ENCODE measurements at places on chromosomes 11 and 22.
A peak's percentile ranks its signal among the peaks of the same experiment; 100 is the strongest.

- DNase-seq = no peak
Observed at GRCh38 chr22:49961601-49962011, 1.0 kb downstream of the PIM3 start.

GRCh38 chr11:70061734-70062133 is 16.4 kb upstream of the ANO1 start:
- no peak for DNase-seq

DNA sequence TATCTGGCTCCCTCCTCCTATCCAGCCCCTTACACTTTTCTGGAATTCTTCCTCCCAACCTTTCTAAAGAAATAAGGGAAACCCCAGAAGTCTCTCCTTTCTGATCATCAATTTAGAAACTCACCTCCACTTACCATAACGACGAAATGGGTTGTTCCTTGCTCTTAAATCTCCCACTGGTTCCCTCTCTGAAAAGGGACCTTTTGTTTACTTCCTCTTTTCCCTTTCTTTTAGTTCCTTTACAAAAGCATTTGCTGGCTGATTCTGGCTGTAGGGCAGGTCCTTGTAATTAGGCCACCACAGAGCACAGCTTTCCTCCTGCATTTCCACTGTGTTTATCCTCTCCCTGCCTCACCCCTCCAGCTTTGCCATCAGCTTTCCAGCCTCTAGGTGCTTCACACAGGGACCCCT is 12.0 kb downstream of the JAML start:
- no peak for DNase-seq

DNA sequence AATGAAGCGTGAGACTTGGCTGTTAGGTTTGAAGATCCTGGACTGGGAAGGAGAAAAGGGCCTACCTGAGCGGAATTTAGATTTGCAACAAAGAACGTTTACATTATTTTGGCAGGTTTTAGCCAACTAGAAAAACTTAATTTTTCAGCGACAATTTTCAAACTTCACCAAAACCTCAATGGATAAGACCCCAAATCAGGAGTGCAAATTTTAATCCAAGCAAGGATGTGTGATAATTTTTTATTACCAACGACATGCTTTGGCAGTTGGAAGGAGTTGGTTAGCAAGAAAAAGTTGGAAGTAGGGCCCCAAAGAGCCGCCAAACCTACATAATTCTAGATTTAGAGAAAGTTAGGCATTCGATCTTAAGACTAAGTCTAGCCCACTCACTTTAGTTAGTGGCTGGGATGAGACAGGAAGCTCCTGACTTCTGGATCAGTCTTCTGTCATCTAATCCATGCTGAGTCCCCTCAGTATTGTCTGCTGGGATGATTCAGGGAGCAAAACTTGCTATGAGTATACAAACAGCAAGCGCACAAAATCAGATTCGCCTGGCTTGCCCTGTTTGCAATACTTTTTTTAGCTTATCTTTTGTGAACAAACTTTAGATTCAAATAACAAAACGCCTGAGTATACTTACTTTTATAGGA is 787 bp upstream of the RDX start:
- no peak for DNase-seq

DNA sequence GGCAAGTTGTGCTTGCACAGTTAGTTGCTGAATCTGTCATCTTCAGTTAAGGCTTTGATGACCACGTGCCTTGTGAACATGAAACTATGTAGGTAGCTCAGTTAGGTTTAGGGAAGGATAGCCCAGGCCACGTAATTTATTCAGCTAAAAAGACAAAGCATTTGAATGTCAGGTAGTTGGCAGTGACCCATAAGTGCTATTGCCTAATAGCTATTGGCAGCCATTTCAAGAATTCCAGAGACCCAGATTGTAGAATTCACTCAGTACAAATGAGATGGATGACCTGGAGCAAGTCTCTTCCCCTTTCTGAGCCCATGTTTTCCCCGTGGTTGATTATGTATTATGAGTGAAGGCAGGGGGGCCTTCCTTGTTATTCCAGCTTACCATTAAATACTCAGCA is 265.3 kb upstream of the ANO5 start:
- no peak for DNase-seq

- DNase-seq = no peak
Observed at GRCh38 chr11:108278954-108279353, 56.1 kb downstream of the ATM start.

DNA sequence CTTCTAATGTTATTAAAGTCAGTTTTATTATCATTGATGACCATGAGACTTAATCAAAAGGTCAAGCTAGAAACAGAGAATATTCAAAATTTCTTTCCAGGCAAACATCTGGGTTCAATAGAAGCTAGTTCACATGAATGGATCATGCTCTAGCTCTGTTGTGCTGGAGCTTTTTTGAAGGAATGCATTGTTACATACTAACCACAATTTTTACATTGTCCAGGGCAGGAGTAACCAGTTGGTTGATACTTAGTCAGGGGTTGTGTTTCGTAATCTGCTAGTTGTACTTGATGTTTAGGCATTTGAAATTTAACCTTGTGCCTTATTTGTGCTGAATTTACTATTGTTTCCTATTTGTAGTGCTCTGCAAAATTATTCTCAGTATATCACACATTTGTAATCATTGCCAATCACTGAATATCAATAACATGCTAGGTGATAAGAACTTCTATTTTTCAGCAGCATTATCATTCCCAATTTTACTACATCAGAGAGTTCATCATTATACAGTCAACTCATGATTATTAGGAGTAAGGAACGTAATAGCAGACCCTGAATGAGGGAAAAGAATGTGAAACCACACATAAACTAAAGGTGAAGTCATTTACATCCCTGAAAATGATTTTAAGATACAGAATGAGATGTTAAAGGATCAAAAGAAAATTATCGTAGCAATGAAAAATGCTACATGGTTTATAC is 23.2 kb downstream of the NF2 start:
- DNase-seq = no peak

- DNase-seq = no peak
Observed at GRCh38 chr11:112829971-112830654, 131.1 kb upstream of the NCAM1 start.

GRCh38 chr11:93585758-93586157 is 42.6 kb upstream of the SMCO4 start:
- no peak for DNase-seq

DNA sequence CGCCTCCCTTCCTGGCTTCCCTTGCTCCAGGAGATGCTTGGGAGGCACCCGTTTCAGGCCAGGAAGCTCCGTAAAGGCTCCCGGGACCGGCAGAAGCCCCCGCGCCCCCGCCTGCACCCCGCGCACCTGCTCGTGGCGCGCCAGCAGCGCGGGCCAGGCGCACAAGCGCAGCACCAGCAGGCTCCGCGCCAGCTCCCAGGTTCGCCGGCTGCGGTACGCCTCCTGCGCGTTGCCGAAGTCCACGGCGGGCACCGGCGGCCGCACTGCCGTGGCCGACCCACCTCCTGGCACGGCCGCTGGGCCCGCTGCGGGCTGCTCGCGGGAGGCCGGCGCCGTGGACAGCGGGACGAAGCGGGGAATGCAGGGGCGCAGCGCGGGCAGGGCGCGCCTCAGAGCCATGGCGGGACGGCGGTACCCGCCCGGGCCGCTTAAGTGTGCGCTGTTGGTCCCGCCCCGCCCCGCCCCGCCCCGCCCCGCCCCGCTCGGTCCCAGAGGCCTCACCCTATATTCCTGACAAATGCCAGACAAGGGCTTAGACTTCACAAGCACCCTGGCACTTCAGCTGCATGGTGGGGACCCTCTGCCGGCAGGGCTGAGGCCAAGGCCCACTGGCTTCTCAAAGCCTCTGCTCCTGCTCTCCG is at the start of gene PRODH:
Gene PRODH, minus strand, starts transcription at position 405 of the 641 bp plus-strand sequence. Its CDS starts 6 bp downstream, at position 399.
- DNase-seq = no peak

- DNase-seq = no peak
Observed at GRCh38 chr11:119610836-119611426, 118.1 kb downstream of the NECTIN1 start.

- no peak for DNase-seq
Observed at GRCh38 chr11:44532809-44533208, 32.7 kb upstream of the CD82 start.

DNA sequence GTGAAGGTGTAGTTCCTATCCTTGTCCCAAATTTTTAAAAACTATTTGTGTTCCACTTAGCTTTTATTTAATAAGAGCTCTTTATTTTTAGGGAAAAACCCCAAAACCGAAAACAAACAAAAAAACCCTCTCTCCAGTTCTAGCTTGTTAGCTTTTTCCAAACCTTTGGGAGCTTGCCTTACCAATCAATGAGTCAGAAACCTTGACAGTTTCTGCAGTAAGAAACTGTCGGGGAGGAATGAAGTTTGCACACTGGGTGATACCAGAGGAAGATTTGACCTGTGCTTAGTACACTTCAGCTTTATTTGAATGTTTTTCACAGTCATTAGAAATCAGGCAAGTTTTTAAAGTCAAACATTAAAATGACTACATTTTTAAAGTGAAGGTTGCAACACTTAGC is 105.0 kb downstream of the FAT3 start:
- DNase-seq = no peak

GRCh38 chr22:45263463-45264269 is 21.1 kb upstream of the UPK3A start:
- peak; percentile 65 for DNase-seq

DNA sequence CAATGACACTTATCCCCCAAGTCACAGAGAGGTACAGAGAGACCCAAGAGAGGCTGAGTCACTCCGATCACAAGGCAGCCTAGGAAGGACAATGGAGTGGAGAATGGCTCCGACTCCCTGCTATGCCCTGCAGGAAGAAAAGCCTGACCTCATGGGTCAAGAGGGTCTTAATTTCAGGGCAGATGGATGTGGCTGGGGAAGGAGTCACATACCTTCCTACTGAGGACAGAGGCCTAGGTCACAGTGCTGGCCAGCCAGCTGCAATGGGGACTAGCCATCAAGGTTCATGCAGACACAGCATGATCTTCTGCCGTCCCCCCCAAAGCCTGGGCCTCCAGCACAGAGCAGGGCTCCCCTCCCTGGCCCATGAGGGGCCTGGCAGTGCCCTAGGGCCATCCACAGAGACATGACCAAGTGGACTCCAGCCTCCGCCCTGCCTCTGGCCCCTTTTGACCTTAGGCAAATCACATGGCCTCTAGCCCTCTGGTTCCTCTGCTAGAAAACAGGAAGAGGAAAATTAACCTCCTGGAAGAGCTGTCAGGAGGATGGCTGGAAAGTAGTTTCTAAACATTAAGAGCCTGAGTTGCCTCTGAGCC is 1.8 kb downstream of the ARRB1 start:
- DNase-seq = no peak

- DNase-seq = no peak
Observed at GRCh38 chr11:47425611-47426010, 628 bp downstream of the PSMC3 start.

DNA sequence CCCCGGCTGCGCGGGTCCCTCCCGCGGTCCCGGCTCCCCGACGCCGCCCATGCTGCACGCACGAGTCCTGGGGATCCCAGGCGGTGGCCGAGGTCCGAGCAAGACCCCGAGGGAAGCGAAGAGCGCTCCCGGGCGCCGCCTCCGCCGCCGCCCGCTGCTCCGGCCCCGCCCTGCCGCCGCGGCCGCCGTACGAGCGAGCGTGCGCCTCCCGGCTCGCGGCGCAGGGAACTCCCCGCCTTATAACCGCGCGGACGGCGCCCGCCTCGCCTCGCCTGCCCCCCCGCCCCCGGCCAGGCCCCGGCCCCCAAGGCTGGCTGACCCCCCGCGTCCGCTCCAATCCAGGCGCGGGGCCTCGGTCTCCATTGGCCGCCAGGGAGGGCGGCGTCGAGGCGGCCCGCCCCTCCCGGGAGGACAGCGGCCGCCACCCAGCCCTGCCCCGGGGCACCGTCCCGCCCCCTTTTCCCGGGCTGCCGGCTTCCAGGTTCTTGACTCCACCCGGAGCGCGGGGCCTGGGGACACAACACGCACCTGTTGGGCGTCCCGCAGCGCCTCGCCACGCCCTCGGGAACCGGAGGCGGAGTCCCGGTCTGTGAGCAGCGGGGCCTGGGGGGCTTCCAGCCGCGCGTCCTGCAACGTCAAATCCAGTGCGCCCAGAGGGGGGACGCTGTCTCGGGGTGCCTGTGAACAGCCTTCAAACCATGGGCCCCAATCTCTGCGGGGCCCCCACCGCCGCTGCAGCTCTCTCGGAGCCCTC is at the start of gene FADS3:
Gene FADS3, minus strand, starts transcription at position 215 of the 754 bp plus-strand sequence. Its CDS starts 164 bp downstream, at position 51.
- peak; percentile 95 for DNase-seq

DNA sequence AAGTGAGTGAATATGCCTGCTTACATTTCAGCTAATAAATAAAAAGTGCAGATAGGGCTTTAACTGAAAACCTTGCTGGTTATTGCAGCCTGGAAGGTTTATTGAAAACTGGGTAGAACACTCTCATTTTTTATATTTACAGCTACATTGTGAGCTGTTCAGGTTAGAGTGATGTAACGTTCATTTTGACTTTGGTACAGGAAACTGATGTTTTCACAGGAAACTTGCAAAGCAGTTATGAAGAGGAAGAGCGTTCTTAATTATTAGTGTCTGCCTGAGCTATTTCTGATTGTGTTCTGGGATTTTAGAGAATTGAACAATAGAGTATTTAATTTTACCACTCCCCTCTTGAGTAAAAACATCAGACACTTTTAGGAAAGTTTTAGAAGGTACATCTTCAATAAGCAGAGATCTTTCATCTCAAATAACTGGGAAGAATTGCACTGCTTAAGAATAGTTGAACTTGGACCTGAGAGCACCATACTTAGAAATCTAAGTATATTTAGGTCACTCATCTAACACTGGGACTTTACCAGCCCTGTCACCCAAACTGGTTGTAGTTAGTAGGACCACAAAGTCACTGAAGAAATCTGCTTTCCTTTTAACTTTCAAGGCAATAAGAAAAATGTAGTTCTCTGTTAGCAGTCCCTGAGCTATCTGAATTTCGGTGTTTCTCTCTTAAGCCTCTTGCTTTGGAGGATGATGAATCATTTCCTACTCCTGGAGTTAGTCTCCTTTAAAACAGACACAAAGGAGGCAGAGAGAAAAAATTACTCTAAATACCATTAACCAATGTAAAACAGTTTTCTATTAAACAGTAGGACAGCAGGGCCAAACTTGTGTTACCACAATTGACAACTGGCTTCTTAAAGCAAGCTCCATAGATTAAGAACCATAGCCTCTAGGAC is 128.6 kb upstream of the DDI1 start:
- no peak for DNase-seq

DNA sequence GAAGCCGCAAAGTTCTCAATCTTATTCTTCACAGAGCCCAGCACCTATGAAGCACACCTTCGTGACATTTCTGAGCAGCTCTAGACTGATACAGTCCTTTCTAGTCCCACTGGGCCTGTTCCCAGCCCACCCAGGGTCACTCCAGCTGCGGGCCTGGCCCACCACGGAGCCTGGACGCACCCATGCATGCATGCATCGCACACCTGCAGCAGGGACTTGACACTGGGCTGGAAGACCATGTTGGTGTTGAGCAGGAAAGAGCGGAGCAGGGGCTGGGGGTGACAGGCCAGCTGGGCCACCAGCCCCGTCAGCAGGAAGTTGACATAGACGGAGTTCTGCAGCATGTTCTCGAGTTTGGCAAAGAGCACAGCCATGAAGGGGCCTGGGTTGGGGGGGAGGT is 9.2 kb downstream of the C11orf42 start:
- DNase-seq = no peak

- DNase-seq = peak; percentile 36
Observed at GRCh38 chr22:22045571-22046335, 63.2 kb upstream of the TOP3B start.

- DNase-seq = no peak
Observed at GRCh38 chr11:76849376-76849775, 11.3 kb upstream of the ACER3 start.

All from NCI-H1417 (cell line).